Activated CD4-positive, alpha-beta T cell treated with anti-CD3 and anti-CD28 coated beads for 36 hours (primary cell): ENCODE measurements at places on chromosomes 7 and 10.
A peak's percentile ranks its signal among the peaks of the same experiment; 100 is the strongest.

- DNase-seq = no peak
These were observed 56.7 kb downstream of the EGFR start for GRCh38 chr7:55075464-55076021.

- DNase-seq = peak; percentile 70
These were observed 918 bp downstream of the PWWP2B start for GRCh38 chr10:132397671-132398565.

- DNase-seq = no peak
These were observed 130.5 kb upstream of the TNS3 start for GRCh38 chr7:47712416-47712815.

GRCh38 chr10:133390597-133391248 is 3.2 kb upstream of the MTG1 start:
- peak; percentile 43 for DNase-seq

DNA sequence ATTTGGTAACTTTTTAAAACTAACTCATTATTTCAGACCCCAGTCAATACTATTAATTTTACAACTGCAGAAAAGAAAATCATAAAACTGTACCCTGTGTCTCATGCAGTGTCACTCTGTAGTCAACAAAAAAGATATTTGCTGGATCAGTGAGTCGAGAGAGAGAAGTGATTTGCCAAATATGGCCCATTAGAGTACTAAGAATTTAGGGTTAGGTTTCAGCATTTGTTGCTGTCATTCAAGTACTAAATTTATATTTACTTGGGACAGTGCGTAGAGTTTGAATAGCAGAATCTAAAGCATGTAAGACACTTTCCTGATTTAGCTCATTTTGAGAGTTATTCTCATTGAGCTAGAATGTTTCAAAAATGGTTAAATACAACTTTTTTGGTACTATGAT is 38.9 kb downstream of the CACNA2D1 start:
- no peak for DNase-seq
